ENCODE measurements at places on chromosomes 7 and 10.

GRCh38 chr7:99095698-99096097 is 48.2 kb downstream of the SMURF1 start:
- no peak for DNase-seq

DNA sequence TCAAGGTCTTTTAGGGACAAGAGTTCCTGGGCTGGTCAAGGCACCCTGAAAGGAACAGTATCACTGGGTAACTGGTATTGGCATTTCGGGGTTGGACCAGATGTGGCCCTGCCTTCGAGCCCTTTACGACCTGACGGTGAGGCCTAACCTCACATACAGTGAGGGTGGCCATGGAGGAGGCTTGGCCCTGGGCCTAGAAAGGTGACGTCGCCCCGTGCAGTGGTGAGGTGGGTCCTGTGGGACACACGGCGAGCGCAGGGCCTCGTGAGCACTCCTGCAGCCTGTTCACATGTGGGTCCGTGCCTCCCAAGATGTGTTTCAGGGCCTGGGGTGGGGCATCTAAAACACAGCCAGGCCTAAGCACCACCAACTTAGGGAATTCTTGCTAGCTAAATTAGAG is 36.1 kb downstream of the CRHR2 start:
- DNase-seq: no peak

DNA sequence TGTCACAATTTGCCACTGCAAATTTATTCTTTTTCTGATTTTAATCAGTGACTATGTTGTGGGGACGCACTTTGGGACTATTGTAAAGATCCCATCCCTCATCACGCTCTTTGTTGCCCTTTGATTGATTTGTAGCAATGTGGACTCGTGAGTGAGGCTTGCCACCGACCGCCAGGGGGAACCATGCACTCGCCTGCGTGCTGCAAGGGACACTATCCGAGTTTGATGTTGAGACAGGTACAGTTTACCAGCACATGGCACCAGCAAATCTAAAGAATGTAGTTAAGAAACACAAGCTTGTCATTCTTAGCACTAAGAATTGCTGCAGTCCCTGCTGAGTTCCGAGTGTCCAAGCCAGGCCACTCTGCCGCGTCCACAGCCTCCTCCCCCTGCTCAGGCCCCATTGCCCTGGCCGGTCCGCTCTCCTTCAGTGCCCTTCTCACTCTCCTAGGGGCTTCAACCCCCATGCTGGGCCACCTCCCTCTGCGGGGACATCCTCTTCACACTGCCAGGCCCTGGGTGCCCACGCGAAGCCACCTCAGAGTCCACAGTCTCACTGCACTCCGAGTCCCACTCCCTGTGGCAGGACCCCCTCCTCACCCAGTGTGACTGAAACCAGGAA is 2.0 kb upstream of the SFTPA2 start:
- DNase-seq: no peak

- no peak for DNase-seq
Measured at GRCh38 chr7:102024769-102025391, 207.5 kb downstream of the CUX1 start.

DNA sequence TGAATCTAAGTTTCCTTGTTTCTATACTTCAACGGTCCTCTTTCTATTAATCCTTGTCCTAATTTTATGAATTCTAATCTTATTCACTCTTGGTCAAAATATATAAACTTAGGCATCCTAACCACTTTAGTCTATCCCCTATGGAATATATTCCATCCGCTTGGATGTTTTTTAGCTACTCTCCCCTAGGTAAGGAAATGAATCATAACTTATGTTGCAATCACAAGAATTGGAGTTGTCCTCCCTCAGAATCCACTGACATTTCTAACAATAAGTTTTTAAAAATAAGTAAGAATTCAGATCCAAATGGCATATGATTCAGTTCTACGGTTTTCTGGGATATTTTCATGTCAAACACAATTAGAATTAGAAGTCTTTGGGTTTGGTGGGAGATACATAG is 1081.6 kb downstream of the SORCS1 start:
- DNase-seq: no peak

DNA sequence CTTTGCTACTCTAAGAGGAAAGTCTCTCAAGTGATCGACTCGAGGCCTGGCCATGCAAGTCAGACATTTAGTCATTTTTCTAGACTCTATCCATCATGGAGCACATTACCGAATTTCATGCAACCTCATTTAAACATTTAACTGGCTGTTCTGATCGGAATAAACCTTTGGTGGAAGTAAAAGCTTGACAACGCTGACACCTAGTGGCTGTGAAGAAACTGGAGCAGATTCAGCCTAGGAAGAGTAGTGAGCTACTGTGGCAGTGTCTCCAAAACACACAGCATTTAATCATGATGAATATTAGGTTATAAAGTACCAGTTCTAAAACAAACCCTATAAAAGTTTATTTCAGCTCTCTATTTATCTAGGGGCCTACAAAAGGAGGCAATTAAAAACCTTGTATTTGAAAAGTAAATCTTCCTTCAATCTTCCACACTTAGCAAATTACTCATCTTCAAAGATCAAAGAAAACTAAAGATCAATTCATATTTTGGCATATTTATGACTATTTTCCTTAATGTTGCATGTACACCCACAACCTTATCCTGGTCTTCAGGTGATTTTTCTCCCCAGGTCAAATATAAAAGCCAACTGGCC is 175.0 kb downstream of the CTNNA3 start:
- peak; percentile 17 for DNase-seq

DNA sequence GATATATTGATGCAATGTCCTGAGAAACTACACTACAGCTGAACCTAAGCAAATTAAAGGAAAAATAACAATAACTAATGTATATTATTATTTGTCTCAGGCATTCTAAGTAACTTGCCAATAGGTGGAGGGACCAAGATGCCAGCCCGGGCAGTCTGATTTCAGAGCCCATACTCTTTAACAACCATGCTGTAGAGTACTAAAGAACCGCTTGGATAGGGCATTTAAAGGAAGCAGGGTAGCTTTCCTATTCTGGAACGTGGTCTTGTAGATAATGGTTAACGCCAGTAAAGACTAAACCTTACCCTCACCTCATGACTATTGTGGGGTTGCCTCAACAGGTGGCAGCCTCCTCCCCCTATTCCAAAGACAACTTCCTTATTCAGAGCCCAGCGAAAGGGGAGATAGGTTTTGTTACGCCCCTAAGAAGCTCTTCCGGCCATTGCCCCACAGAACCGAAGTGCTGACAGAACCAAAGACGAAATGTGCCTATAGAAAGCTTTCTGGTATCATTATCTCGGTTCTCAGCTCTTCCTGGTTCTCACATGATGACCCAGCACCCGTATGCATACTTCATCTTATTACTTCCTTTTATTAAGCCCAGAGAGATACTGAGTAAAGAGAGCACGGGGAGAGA is 707 bp upstream of the C1GALT1 start:
- DNase-seq: no peak

- no peak for DNase-seq
Measured at GRCh38 chr10:33027088-33027487, 69.1 kb upstream of the ITGB1 start.

DNA sequence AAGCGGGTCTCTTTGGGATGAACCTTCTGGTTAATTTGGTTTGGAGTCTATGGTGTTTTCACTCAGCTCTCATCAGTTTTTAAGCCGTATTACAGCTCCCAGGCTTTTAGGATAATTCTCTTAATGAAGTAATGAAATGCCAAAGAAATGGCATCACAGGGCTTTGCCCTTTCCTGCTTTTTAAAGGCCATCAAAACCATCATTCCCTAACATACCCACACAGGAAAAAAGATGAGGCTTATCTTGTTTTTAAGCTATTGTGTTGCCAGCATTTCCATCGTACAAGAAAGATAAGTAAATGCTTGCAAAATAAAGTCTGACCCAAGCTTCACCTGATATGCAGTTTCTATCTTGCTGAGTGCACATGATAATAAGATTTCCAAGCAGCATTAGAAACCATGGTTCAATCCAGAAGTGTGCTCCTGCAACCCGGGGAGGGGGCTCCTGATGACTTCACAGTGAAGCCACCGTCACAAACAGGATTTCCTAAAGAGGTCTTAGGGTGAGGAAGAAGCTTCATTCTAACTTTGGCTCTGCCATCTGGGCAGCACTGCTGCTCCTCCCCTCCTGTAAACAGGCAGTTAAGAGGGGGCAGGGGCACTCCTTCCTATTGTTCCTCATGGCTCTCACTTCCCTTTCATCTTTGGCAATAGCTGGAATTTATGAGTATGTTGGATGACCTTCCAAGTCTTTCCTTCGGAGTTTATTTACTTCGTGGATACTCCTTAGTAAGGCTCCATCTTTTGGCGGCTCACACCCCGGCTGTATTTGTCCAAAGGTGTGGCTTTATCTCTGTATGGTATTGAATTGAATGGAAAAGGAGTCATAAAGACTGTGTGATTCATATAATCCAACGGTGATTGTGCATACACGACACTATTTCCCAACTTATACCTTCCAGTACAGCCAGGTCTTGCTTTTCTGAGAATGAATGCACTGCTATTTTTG is 55.2 kb upstream of the FAM133B start:
- DNase-seq: peak; percentile 63

GRCh38 chr10:50260791-50261281 is 9.5 kb upstream of the ASAH2 start:
- no peak for DNase-seq

GRCh38 chr10:24277771-24278170 is 68.8 kb downstream of the KIAA1217 start:
- DNase-seq: no peak

DNA sequence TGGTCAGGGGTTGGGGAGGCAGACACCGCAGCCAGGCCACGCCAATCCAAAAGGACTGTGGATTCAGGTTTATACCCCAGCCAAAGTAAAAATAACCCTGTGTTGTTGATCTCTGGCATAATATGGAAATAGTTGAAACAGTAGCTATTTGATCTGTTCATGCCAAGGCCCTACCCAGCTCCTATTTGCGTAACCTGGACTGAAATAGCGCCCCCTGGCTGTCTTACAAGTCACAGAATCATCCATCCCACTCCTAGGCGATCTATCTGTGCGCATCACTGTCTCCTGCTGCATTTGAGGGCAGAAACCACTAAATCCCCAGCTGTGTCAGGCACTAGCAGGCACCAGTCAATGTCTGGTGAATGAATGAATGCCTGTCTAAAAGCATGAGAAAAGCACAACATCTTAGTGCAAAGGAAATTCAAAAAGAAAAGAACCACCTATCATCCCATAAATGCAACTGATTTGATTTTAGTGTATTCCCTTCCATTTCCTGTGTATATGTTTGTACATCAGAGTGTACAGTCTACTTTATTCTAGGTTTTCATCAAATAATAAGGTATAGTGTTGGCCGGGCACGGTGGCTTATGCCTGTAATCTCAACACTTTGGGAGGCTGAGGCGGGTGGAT is 160.0 kb downstream of the SLIT1 start:
- no peak for DNase-seq

DNA sequence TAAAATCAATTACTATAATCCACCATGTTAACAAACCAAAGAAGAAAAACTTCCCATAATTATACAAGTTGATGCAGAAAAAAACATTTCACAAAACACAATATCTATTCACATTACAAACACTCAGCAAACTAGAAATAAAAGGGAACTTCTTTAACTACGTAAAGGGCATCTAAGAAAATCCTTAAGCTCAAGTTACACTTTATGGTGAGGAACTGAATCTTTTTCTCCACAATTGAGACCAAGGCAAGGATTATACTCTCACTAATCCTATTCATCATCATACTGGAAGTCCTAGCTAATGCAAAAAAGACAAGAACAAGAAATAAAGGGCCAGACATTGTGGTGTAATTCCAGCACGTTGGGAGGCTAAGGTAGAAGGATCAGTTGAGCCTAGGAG is 159.9 kb downstream of the ZNF365 start:
- no peak for DNase-seq

- no peak for DNase-seq
Measured at GRCh38 chr7:40220421-40220911, 85.7 kb downstream of the SUGCT start.

- DNase-seq: no peak
Measured at GRCh38 chr7:73762659-73762999, 7.4 kb downstream of the CLDN3 start.

- DNase-seq: no peak
Measured at GRCh38 chr7:116797612-116798011, 64.8 kb upstream of the CAPZA2 start.

- DNase-seq: no peak
Measured at GRCh38 chr10:71836596-71836974, 14.5 kb downstream of the PSAP start.

DNA sequence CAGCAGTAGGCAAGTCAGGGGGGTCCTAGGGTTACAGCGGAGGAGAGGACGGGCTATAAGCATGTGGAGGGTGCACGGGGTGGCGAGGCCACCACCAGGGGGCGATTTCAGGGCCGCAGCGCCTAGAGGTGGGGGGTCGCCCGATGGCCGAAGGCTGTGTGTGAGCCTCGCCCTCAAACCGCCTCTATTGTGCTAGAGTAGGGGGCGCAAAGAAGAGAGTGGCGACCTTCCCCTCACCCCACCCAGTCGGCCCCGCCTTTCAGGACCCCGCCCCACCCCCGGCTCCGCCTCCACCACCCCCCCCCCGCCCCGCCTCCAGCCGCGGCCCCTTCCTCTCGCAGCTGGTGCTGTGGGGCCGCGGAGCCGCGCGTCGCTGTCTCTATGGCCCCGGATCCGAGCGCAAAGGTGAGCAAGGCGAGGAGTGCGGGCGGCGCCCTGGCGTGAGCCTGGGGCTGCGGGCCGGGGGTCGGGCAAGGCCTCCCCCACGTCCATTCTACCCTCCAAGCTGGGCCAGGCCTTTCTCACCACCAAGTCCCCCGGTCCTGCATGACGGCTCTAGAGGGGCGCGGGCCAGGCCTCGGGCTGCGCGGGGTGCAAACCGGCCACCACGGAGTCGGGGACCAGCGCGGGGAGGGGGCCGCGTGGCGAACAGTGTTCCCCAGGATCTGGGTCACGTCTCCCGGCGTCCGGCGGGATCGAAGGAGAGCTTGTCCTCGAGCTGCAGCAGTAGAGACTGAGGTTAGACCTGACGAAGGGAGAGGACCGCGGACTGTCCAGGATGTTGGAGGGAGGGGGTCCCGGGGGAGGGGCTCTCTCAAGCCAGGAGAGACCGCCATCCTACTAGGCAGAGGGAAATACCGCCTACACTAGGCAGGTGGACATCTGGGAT is at the start of gene SEMA4G:
Gene SEMA4G, plus strand, starts transcription at position 318 of the 889 bp plus-strand sequence. CDS start 3,409 bp downstream, outside the sequence.
- no peak for DNase-seq

- DNase-seq: no peak
Measured at GRCh38 chr7:39509436-39509835, 56.8 kb upstream of the YAE1 start.

Data from cerebellar nuclear complex (tissue), 1 donor.